Activated CD4-positive, alpha-beta T cell treated with anti-CD3 and anti-CD28 coated beads, Interleukin-2, amount 10 ng/mL, durations not matched to agents 24 days and 14 days (primary cell): ENCODE measurements at places on chromosomes 11 and 22. TPM values are rescaled to one million over a fixed set of nuclear protein-coding genes. Genes with fewer than 3 reads are reported as not detected.
A peak's percentile ranks its signal among the peaks of the same experiment; 100 is the strongest.

DNA sequence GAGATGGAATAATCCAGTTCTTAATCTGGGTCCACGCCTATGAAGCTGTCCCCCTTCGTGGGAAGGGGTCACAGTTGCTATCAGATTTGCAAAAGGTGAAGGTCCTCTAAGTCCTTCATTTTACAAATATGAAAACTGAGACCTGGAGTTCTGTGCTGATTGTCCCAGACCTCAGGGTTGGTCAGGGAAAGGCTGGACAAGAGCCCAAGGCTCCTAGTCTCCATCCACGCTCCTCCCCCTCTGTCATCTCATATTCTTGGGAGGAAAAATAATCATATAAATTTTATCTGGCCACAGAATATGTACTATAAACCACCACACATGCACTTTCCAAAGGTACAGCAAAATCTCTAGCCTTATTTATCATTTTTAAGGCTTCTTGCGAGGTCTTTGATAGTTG is 5.5 kb downstream of the PACSIN2 start:
- H3K27me3 ChIP-seq: no peaks in the 10 kb centered on the region
- peaks cover 41% of the 10 kb centered on the region for H3K4me1 ChIP-seq
- H3K27ac ChIP-seq: no peak overlapping the region
- peaks cover 1% of the 10 kb centered on the region for H3K36me3 ChIP-seq
- DNase-seq: no peak

- no peak overlapping the region for H3K27ac ChIP-seq
- peaks cover 8% of the 10 kb centered on the region for H3K27me3 ChIP-seq
- no peaks in the 10 kb centered on the region for H3K36me3 ChIP-seq
- no peaks in the 10 kb centered on the region for H3K4me1 ChIP-seq
Observed at GRCh38 chr11:64437426-64437825, 78.5 kb downstream of the RPS6KA4 start.

- H3K36me3 ChIP-seq: peaks cover 3% of the 10 kb centered on the region
- H3K4me3 ChIP-seq: no peak overlapping the region
- DNase-seq: no peak
- H3K27me3 ChIP-seq: peaks cover 61% of the 10 kb centered on the region
- H3K4me1 ChIP-seq: peaks cover 20% of the 10 kb centered on the region
Observed at GRCh38 chr11:27699926-27700350, 317 bp downstream of the BDNF start.

GRCh38 chr11:70066136-70066520 is 12.0 kb upstream of the ANO1 start:
- H3K36me3 ChIP-seq: no peaks in the 10 kb centered on the region
- peaks cover 17% of the 10 kb centered on the region for H3K27me3 ChIP-seq
- DNase-seq: no peak
- no peak overlapping the region for H3K4me3 ChIP-seq
- H3K27ac ChIP-seq: no peak overlapping the region

DNA sequence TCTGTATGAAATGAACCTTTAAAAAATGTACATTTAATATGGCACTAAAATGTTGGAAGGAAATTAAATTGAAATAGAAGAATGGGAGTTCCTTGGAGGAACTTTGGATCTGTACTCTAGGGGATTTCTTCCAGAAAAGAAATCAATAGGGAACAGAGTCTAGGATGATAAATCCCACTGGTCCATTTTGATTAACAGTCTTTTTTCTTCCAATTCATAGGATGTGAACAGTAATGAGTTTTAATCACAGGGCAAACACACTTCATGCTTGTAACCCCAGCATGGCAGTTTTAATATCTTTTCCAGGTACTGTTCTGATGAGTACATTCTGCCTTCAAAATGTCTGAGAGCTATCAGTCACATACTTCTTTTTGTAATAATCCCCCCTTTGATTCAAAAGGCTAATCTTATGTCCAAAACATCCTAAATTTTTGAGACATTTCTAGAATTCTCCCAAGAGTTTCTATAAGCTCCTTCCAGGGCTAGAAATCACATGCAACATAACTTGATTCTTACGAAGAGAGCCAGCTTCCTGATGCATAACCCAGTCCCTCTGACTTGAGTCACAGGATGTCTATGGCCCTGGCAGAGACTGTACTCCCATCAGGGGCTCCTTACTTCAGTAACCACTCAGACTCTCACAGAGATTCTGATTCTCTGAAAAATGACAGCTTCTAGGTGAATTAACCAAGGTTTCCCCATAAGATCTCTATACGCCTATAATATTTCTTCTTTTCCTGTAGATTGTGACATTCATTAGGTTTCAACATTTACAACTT is 112.9 kb downstream of the SLC36A4 start:
- H3K27me3 ChIP-seq: peaks cover 6% of the 10 kb centered on the region
- no peaks in the 10 kb centered on the region for H3K4me1 ChIP-seq
- no peak overlapping the region for H3K4me3 ChIP-seq
- no peaks in the 10 kb centered on the region for H3K36me3 ChIP-seq

GRCh38 chr11:83922318-83922717 is 636.2 kb upstream of the CCDC90B start:
- no peak overlapping the region for H3K27ac ChIP-seq
- H3K4me1 ChIP-seq: no peaks in the 10 kb centered on the region
- no peak for DNase-seq
- H3K36me3 ChIP-seq: no peaks in the 10 kb centered on the region

- no peaks in the 10 kb centered on the region for H3K27me3 ChIP-seq
- DNase-seq: no peak
- peaks cover 41% of the 10 kb centered on the region for H3K36me3 ChIP-seq
- H3K4me3 ChIP-seq: no peak overlapping the region
Observed at GRCh38 chr22:23793326-23793725, 6.6 kb downstream of the SMARCB1 start.

DNA sequence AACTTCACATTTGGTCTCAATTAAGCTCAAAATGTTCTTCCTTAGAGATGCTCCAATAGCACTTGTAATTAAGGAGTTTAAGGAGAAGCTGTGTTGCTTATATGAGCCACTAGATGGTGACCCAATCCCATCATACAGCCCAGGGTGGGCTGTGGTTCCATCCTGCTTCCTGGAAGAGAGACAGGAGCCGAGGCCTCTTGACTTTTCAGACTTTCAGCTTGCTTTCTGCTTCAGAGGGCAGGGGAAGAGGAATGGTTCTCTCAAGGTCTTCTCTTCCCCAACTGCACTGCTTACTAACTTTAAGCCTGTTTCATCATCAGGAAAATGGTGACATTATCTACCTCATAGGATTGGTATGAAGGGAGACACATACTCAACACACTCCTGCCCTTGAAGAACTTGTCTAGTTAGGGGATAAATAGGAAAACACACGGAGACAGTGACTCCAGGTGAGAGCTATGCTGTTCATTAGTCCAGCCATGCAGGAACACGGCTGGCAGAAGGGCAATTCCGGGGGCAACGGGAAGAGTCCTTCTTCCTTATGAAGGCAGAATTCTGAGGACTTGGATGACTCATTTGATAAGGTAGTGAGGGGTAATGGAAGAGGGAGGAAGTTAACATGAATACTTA is 20.1 kb downstream of the TMEM218 start:
- no peak for DNase-seq
- peaks cover 3% of the 10 kb centered on the region for H3K4me1 ChIP-seq
- H3K4me3 ChIP-seq: no peak overlapping the region
- H3K27ac ChIP-seq: no peak overlapping the region

DNA sequence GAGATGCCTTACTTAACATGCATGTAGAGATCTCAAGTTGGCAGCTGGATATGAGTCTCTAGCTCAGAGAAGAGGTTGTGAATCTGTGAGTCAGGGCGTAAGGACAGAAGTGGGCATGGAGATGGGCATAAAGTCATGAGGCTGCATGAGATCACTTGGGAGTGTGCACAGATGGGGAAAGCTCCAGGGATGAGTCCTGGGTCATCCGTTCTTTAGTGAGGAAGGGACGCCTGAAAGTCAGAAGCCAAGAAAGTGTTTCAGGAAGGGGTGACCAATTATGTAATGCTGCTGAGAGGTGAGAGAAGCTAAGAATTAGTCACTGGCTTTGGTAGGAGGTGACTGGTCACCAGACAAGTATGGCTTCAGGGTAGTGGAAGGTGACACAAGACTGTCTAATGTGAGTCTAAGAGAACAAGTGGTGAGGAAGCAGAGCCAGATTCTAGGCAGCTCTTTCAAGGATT is 6.7 kb downstream of the ACP2 start:
- no peaks in the 10 kb centered on the region for H3K27me3 ChIP-seq
- DNase-seq: no peak
- peak overlapping the region; percentile 32 for H3K27ac ChIP-seq
- peaks cover 15% of the 10 kb centered on the region for H3K4me1 ChIP-seq

DNA sequence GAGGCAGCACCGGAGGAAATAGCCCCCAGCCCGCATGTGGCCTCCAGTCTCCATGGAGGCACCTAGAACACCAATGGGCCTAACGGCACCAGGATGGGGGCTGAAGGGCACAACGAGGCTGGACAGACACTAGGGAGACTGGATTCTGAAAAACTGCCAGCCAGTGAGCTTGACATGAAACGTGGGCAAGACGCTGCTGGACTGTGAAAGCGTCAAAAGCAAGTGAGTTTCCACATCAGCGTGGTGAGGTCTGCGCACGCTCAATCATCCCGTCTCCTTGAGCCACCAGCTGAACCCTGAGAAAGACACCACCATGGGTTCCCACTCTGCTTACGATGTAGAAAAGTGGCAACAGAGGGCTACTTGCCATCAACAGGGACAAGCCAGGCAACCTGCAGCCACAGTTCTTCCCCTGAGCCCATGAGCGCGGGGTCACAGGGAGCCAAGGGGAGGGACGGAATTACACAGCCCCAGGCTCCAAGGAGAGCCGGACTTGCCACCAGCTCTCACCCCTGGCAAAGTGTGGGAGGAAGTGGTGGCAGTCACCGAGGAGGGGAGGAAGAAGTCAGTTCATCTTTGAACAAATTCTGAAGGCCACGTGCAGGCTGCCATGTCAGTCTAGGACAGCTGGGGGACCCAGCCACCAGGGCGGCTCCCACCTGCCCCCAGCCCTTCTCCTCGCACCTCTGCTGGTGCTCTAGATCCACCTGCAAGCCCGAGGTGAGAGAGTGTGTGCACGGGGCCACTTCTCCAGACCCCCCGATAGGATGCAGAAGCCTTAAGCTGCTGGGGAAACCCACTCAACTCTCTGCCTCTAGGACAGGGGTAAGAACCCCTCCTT is 131.1 kb downstream of the MPPED1 start:
- H3K4me1 ChIP-seq: no peaks in the 10 kb centered on the region
- DNase-seq: no peak
- no peaks in the 10 kb centered on the region for H3K27me3 ChIP-seq
- no peak overlapping the region for H3K4me3 ChIP-seq

GRCh38 chr11:125272092-125272491 is 107.5 kb downstream of the PKNOX2 start:
- no peaks in the 10 kb centered on the region for H3K36me3 ChIP-seq
- H3K4me3 ChIP-seq: no peak overlapping the region
- no peak overlapping the region for H3K27ac ChIP-seq
- no peaks in the 10 kb centered on the region for H3K4me1 ChIP-seq
- DNase-seq: no peak

DNA sequence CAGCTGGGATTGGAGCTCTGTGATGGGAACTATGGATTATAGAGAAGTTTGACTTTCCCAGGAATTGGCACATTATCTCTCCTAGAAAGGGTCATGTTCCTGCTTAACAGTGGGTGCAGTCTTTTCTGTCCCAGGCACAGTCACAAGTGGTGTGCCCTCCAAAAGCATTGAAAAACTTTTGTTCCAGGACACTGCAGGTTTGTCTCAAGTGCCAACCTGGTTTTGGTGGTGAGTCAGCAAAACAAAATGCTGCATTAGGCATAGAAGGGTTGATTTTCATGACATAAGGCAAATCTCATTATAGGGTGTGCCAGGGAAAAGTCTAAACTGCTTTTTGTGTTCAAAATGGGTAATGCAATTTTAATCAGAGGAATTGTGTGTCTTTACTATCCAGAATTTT is 4.9 kb downstream of the HTATIP2 start:
- peaks cover 41% of the 10 kb centered on the region for H3K4me1 ChIP-seq
- H3K27ac ChIP-seq: peak overlapping the region; percentile 15
- H3K36me3 ChIP-seq: peaks cover 61% of the 10 kb centered on the region
- DNase-seq: no peak

- no peak overlapping the region for H3K4me3 ChIP-seq
- H3K36me3 ChIP-seq: no peaks in the 10 kb centered on the region
- H3K27me3 ChIP-seq: peaks cover 16% of the 10 kb centered on the region
- no peak overlapping the region for H3K27ac ChIP-seq
Observed at GRCh38 chr22:22903355-22903777, 15.8 kb downstream of the IGLL5 start.

- no peaks in the 10 kb centered on the region for H3K36me3 ChIP-seq
- DNase-seq: no peak
- no peak overlapping the region for H3K4me3 ChIP-seq
Observed at GRCh38 chr11:29214833-29215232, 802.0 kb downstream of the KCNA4 start.

DNA sequence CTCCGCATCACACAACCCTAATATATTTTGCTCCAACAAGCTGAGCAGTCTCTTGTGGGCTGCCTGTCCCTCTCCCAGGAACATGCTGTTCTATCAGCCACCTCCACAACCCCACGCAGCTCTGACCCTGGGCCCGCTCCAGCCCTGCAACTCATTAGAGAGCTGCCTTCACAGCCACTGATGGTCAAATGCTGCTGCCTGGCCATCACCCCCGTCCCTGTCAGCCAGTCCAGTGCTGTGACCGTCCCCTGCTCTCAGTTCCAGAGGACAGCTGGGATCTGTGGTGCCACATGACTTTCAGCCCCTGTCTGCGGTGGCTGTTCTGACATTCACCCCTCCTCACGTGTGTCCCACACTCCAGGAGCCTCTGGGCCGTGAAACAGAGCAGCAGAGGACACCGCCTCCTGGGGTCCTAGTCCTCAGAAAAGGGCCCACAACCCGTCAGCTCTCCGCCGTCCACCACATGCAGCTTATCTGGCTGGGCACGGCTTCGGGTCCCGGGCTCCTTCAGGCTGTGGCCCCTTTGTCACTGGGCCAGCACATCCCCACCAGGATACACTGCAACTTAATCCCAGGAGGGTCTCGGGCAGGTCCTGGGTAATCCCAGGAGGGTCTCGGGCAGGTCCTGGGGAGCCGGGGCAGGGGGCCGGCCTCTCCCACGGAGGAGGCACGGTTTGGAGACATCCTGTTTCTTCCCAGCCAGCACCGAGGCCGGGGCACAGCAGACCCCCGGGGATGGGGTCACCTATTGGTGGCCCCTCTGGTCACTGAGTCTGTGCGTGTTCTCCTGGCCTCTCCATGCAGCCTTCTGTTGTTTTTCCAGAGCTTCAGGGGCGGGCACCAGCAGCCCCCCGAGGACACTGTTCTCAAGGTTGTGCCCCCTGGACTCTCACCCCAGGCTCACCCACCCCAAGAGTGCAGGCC is 15.1 kb downstream of the CRELD2 start:
- H3K27ac ChIP-seq: peak overlapping the region; percentile 81
- peaks cover 27% of the 10 kb centered on the region for H3K4me1 ChIP-seq
- H3K4me3 ChIP-seq: peak overlapping the region; percentile 79
- DNase-seq: no peak
- H3K27me3 ChIP-seq: no peaks in the 10 kb centered on the region

PATE4 gene
- not detected in 2 replicates for total RNA-seq

C11orf65 gene
- 0.30 and 0.40 TPM in 2 replicates for total RNA-seq

TMEM86A gene
- 0.21 and 0.73 TPM in 2 replicates for total RNA-seq
